Activated naive CD4-positive, alpha-beta T cell treated with anti-CD3 and anti-CD28 coated beads for 36 hours (primary cell): ENCODE measurements at places on chromosomes 2 and 18. TPM values are rescaled to one million over a fixed set of nuclear protein-coding genes. Genes with fewer than 3 reads are reported as not detected.

Gene C2orf92
- total RNA-seq = 2.7 TPM

Gene DNER
- total RNA-seq = not detected

DNA sequence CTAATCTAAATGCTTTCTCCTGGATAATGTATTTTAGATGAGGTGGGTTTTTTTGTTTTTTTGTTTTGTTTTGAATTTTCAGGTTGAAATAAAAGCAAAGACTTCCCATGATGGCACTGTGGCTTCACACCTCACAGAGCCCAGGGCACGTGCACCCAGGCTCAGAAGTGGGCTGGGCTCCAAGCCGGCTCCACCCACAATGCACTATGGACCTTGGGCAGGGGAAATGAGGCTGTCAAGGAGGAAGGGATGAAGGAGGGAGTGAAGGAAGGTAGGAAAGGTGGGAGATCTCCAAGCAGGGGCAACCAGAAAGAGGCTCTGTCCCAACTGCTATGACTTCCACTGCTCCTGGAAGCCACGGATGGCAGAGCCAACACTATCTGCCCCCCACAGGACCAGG is 60.4 kb downstream of the BIN1 start:
- no peak for DNase-seq

DNA sequence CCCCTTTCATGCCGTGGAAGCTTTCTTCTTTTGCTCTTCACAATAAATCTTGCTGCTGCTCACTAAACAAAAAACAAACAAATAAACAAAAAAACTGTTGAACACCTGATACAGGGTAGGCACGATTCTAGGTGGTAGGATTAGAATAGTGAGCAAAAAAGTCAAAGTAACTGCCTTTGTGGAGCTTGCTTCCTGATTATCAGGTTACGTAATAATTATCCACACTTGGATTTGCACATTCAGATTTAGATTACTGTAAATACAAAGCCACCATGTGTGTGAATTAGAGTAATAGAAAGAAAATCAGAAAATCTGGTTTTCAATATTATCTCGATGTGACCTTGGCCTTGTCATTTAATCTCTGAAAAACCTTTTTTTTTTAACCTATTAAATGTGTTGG is 307.1 kb downstream of the NRXN1 start:
- no peak for DNase-seq

DNA sequence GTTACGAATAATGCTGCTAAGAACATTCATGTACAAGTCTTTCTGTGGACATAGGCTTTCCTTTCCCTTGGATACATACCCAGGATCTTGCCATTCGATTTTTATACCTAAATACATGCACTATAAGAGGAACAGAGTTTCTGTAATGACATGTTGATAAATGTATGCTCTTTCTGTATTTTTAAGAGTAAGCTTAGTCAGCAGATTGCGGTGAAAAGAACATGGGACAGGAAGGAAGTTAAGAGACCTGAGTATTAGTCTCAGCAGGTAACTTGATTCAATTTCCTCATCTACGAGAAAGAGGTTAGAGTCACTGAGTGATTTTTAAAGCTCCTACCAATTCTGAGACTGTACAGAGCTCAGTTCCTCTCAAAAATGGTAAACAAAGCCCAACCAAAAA is 2.6 kb upstream of the TLK1 start:
- no peak for DNase-seq
